ENCODE measurements at places on chromosomes 7 and 10. TPM values are rescaled to one million over a fixed set of nuclear protein-coding genes. Genes with fewer than 3 reads are reported as not detected.

GRCh38 chr10:84685047-84685660, 356.8 kb downstream of the CCSER2 start:
- DNase-seq: no peak

Gene KEL
- 0.31 TPM for polyA plus RNA-seq

DNA sequence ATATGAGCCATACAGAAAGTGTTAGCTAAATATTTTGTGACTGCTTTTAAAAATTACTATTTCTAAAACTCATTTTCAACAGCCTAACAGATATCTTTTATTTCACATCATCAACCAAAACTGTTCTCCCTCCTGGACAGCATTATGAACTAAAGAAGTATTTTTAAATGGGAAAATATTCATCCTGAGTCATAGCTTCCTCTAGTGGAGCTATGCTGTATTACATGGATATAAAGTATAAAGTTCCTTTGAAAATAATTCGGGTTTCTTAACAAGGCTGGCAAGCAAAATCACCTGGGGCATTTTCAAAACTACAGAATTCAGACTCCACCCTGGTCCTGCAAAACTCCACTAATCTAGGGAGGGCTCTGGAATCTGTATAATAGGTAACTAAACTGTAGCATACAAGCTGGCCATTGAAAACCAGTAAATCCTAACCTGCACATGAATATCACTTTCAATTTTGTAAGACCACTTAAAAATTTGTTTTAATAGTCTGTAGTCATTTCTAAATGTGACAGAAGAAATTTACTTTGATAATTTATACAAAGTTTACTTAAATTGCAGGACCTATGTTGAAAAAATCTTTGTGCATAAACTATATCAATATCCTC, 53.5 kb downstream of the SCIN start:
- DNase-seq: no peak

GRCh38 chr10:112390125-112390703, 16.3 kb downstream of the ACSL5 start:
- no peak for DNase-seq

Measured in BJ (cell line).